ENCODE measurements at places on chromosomes 4 and X.
A peak's percentile ranks its signal among the peaks of the same experiment; 100 is the strongest.

DNA sequence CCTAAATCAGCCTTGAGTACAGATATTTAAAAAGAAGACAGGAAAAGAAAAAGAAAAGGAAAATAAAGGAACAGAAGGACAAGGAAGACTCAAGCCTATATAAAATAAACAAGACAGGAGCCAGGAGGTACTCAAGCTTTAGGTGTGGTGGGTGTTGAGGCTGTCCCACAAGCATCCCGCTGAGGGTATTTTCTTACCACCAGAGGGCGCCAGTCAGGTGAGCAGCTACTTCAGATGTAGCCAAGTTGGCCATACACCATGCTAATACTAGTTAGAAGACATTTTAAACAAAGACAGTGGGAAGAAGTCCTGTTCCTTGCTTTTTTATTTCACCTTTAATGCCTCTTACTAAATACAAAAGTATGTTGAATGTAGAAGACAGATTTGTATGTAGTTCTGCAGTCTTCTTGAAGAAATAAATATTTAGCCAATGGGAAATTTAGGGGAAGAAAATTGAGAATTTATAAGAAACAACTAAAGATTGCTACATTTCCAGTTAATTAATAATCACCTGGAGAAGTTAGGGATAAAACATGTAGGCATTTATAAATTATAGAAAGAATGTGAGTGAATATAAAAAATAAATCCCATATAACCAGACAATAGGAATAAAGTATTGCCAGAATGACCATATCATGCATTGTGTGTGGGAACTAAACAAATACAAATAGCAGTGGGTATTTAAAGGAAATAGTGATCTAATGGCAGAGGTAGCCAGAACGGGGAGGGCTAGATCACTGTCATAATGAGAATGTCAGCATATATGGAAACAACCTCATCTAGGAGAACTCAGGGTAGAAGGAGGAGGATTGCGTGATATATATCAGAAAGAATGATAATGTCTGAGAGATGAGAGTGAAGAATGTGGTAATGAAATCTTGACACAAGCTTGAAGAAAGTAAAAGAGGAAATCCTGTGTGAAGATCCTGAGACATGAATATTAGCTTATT, 71.0 kb downstream of the MTHFD2L start:
- peak; percentile 71 for DNase-seq

DNA sequence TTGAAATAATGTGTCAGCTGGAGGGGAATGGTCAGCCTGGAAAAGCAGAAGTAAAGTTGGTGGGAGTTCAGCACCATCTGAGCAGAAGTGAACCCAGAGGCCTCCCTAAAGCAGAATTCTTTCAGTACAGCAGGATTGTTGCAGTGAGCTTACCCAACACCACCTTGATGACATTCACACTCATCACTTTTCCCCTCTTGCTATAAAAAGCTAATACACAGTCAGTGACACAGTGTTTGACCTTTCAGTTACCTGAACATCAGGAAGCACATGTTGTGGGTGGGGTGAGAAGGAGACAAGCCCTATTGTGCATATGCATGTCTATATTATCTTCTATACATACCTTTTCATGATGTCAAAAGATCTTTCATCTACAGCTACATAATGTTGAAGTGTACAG, 624.7 kb upstream of the ZFP42 start:
- DNase-seq = no peak

DNA sequence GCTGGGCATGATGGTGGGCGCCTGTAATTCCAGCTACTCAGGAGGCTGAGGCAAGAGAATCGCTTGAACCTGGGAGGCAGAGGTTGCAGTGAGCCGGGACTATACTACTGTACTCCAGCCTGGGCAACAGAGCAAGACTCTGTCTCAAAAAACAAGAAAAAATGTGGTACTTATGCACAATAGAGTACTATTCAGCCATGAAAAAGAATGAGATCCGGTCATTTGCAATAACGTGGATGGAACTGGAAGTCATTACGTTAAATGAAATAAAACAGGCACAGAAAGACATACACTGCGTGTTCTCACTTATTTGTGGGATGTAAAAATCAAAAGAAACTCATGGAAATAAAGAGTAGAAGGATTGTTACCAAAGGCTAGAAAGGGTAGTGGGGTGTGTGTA, 12.1 kb downstream of the RPGR start:
- no peak for DNase-seq

DNA sequence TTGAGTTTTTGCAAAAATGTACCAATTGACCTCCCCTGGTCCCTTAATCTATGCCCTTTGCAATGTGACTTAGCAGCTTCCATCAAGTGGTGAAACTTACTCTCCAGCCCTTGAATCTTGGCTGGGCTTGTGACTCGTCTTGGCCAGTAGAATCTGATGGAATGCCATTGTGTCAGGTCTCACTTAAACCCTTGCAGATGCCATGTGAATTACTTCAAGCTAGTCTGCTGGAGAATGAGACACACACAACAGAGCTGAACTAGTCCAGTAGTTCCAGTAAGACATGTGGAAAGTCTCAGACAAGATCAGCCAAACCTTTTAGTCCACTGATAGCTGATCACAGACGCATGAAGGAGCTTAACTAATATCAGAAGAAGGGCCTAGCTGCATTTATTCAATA, 567.8 kb upstream of the CPEB2 start:
- no peak for DNase-seq

GRCh38 chrX:103783971-103784370, 7.3 kb downstream of the PLP1 start:
- no peak for DNase-seq

DNA sequence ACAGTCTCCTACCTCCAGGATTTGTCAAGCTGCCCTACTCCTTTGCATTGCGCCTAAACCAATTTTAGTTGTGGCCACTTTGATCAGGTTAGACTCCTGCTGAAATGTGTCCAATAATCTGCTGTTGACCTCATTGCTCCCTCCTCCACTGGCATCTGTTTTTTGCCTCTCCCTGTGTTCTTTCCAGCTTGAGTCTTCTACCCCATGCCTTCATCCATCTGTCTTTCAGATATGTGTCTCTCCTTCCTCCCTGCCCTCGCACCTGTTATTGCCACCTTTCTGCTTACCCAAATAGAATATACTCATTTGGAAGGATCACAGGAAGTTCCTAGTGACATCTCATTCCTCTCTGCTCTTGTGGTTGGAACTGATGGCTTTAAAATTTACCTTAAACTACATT, 366.6 kb upstream of the CLNK start:
- DNase-seq = no peak

DNA sequence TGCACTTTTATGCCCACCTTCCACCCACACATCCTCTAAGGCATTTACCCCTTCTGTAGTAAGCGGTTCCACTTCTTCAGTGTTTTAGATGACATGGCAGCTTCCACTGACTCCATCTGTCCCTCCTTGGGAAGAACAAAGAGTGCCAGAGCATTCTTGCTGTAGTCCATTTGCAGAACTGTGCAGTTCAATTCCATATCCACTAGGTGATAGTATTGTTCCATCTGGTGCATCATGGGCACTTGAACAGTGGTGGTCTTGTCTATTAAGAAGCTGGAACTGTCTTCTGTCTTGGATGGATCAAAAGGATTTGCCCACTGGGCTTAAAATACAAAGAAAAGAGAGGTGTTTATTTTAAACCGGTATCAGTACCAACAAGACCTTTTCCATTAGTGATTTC, 3.5 kb downstream of the SERPINA7 start:
- DNase-seq = no peak

DNA sequence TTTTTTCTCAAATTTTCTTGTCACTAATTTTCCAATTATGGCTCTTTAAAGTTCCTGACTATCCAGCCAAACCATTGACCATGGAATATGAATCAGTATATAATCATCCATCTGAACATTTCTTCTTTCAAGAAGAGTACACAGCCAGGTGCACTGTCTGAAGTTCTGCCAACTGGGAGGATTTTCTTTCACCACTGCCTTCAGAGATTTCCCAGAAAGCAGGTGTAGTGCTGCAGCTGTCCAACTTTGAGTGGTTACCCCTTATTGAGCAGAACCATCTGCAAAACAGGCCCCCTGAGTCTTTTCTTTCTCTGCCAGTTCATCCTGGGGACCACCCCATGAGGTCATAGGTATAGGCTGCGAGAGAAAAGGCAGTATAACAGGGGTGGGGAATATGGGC, 1213.2 kb downstream of the RAPGEF2 start:
- DNase-seq = no peak

DNA sequence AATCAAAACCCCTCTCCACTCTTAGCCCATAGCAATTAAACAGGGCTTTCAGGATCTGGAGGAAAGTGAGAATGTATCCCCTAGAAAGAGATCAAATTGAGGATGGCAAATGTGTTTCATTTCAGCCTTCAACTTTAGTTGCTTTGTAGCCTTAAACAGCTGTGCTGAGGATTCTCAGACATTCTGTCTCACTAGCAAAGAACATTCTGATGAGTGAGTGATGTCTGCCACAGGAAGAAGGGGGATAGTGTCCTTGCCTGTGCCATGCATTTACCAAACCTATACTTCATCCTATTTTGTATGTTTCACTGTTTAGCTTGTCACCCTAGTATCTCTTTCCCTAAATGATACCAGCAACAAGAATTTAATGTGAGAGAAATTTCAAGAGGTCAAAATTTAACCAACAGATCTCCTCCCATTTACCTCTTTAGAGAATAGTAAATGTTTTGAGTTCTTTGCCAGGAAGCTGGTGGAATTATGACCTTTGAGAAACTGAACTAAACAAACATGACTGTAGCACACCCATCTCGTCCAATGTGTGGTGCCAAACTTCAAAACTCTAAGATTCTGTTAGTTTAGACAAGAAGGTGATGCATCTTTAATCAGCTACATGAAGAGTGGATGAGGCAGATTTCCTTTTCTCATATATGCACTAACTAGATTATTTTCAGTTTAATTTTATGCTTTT, 165.6 kb downstream of the PALLD start:
- no peak for DNase-seq

DNA sequence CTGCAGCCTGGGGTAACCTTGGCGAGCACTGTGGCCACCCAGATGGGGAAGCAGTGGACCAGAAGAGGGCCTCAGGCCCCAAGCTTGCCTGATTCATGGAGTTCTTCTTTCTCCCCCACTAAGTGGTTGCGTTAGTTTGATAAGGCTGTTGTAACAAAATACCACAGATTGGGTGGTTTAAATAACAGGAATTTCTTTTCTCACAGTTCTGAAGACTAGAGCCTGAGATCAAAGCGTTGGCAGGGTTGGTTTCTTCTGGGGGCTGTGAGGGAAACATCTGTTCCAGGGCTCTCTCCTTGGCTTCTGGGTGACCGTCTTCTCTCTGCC, 105.7 kb upstream of the GATB start:
- no peak for DNase-seq

DNA sequence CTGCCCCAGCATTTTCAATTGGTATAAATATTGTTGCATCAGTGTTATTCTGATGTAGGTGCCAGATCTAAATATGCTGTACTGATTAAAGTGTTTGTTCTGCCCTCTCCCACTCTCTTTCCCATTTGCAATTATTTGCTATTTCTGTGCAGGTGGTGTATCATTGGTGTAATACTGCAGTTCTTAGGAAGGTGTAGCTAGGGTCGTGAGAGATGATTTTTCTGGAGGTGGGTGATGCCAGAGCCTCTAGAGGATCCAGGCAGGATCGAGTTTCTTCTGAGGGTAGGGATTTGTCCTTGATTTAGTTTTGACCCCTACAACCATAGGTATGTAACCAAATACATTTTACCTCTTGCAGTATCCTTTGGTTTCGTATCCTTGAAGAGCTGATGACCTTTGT, 1.9 kb downstream of the SMAD1 start:
- no peak for DNase-seq

GRCh38 chrX:150211988-150212387, 151.1 kb upstream of the MAMLD1 start:
- DNase-seq = peak; percentile 66

GRCh38 chr4:150784939-150785338, 203.0 kb downstream of the MAB21L2 start:
- no peak for DNase-seq

DNA sequence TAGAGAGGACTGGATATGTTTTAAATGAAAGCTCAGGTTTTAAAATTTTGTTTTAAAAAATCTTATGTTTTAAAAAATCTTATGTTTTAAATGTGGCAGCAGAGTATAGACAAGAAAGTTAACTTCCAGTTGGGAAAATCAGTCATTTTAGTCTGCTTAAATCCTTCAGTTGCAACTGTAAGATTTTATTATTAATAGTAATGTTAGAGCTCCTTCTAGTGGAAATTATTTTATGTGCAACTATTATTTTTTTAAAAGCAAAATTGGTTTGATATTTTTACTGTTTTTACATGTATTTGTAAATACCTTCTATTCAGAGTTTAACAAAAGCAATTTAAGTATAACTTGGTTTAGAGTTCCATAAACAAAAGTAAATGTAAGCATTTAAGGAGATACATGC, 8.5 kb upstream of the NUDT6 start:
- peak; percentile 20 for DNase-seq

DNA sequence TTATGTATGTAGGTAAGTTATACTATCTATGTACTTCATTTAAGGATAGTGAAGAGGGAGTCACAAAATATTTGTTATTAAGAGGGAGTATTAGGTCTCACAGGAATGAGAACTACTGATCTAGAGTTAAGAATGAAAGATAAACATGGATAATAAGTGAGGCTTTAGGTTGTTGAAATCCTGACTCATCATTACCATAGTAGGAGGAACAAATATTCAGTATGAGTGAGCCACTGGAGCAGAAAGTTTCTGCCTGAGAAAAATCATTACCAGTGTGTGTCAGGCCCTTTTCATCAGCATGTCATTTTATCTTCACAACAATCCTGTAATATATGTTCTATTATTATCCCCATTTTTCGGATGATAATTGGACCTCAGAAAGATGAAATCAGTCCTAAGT, 27.2 kb upstream of the IGSF1 start:
- peak; percentile 0 for DNase-seq

DNA sequence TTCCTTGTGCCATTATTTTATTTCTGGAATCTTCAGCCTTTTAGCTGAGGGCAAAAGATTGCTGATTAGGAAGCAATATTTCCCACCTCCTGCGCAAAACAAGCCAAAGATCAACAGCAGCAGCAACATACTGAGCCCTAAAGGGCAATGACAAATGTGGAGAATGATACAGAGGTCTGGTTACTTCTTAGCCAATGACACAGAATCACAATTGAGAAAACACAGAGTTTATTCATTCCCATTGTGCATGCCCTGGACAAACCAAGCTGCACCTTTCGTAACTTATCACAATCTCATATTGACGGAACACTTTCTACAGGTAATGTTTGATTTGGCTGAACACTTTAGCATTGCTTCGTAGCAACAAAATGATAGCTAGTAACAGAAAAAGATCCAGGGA, 13.4 kb downstream of the F9 start:
- DNase-seq = no peak

GRCh38 chr4:89894649-89895550, at the start of gene MMRN1:
MMRN1 (plus strand) TSS chr4:89894854; CDS start chr4:89894972, 118 bp downstream.
- DNase-seq = no peak

GRCh38 chr4:80462621-80463091, 127.1 kb downstream of the CFAP299 start:
- no peak for DNase-seq

GRCh38 chr4:2290974-2291704, 29.2 kb upstream of the MXD4 start:
- DNase-seq = no peak

DNA sequence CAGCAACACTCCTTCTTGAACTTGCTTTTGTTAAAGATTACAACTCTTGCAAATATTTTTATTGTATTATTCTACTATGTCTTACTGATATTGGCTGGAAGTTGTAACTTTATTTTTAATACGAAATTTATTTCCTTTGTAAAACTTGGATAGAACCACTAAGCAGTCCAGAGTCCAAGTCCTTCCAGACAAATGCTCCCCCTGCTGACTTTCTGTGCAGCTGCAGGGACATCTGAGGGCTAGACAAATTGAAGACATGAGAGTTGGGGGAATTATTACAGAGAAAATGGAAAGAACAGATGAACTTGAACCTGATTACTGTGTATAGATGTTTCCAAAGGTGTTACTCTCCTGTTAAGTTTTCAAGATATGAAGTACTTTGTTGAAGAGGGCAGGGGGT, 238.8 kb downstream of the GRIA3 start:
- DNase-seq = peak; percentile 45

Measured in fibroblast of upper back skin (primary cell).